ENCODE measurements at places on chromosomes 2 and 18.

- DNase-seq, result peak; percentile 60
Observed at GRCh38 chr18:48137374-48138081, 207.1 kb upstream of the SMAD2 start.

DNA sequence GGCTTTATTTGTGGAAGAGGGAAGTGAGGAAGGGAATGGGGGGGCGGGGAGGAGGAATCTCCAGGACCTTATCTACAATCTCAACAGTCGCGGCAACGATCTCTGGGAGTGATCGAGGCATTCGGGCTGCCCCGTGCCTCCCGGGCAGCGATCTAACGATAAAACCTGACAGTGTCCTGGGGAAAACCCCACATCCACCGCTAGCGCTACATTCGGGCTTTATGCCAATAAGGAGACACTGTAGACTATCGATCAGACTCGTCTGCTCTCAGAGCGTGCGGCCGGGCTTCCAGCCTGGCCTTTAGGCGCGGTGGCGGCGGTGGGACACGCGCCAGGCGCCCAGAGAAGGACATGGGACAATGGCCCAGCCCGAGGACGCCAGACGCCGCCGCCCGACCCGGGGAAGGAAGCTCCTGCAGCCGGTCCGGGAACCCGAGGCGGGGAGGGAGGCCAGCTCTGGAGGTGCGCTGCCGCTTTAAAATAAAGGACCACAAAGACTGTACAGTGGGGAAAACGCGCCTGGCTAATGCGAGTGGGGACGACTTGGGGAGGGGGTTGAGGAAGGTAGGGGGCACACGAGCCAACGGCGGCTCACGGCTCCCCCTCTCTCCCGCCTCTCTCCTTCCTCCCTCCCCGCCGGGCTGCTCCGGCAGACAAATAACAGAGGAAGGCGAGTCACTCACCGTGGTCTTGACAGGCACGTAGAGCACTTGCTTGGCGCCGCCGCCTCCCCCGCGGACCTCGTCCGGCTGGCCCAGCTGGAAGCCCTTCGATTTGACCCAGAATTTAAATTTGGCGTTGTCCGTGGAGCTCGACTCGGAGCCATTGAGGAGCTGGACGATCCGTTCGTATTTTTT, 2.2 kb downstream of the NOL4 start:
- no peak for DNase-seq

DNA sequence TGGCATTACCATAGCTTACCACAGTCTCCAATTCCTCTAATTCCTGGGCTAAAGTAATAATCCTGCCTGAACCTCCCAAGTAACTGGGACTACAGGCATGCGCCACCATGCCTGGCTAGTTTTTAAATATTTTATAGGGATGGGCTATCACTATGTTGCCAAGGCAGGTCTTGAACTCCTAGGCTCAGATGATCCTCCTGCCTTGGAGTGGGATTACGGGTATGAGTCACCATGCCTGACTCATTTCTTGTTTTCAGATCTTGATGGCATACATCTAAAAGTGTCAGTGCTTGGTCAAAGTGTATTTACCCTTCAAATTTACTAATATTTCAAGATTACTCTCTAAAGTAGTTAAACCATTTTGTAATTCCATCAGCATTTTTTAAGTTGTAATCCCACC, 9.4 kb upstream of the SOCS6 start:
- DNase-seq, result no peak

- DNase-seq, result no peak
Observed at GRCh38 chr2:48756289-48756688, 765 bp upstream of the LHCGR start.

DNA sequence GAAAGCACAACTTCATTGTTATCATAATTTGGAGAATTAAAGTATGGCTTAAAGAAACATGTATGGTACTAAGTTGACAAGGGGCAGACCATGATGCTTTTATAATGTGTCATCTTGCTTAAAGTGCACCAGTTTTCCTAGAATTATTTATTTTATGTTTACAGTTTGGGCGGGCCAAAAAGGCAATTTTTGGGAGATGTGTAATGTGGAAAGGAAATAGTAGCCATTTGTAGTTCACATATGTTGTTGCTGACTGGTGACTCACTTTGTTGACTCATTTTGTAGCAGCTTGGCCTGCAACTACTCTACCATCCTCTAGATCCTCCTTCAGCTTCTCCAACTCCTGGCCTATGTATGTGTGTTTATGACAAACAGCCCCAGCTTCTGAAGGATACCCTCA, 7.7 kb downstream of the ZSCAN30 start:
- no peak for DNase-seq

- DNase-seq, result no peak
Observed at GRCh38 chr2:181459621-181460021, 2.4 kb downstream of the ITGA4 start.

DNA sequence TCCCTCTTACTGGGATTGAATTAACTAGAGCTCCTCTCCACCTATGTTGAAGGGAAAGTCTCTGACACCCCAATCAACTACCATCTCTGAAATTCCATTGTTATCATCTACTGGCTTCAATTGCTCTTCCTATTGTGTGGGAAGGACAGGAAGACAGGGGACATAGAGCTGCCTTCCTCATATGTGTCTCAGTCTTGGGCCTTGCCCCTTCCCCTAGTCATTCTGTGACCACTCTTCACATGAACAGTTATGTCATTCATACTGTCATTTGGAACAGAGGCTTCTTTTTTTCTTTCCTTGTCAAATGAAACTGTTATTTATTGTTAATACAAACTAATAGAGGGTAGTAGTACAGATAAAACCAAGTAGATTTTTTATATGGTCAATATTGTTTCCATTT, 69.6 kb upstream of the EMILIN2 start:
- peak; percentile 58 for DNase-seq

- DNase-seq, result no peak
Observed at GRCh38 chr2:39281391-39281790, 37.6 kb upstream of the CDKL4 start.

DNA sequence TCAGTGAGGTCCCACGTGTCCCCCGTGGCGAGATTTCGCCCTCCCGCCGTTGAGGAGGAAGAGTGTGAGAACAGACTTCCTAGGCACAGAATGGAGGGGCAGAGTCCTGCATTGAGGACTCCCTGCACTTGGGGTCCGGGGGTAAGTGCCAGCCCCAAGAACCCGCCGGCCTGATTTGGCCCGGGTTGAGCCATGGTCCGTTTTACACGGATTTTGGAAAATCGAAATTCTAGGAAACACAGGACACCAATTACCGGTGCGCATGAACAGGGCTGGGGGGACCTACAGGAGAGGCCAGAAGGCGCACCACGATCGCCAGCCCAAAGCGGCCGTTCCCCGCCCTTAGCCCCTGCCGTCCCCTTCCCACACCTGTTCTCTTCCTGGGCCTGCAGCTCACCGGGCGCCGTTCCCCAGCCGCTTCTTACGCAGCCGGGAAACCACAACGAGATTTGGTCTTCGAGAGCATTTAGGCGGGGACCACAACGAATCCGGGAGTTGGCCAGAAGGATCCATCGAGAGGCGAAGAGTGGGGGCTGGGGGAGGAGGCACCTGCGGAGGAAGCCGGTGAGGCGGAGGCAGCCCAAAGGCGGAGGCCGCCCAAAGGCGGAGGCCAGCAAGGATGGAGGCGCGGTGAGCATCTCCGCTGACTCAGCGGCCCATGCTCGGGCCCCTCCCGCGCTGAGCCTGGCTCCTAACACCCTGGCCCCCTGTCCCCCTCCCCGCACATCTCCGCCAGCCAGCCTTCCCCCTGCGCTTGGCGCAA, 464 bp upstream of the TLX2 start:
- DNase-seq, result no peak

DNA sequence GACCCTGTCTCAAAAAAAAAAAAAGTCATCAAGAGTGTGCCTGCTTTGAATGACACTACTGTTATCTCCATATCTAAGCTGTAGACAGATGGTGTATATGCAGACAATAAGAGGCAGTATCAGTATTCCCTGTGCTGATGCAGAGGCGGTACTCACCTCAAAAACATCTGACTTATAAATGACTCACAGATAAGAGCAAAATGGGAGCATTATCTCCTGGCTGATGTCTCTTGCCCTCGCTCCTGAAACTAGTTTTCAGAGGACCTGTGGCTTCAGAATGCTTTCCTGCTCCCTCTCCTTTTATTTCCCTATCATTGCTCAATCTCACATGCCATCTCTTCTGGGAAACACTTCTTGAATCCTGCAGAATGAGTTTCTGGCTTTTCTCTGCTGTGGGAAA, 289.6 kb downstream of the PTPRM start:
- no peak for DNase-seq

DNA sequence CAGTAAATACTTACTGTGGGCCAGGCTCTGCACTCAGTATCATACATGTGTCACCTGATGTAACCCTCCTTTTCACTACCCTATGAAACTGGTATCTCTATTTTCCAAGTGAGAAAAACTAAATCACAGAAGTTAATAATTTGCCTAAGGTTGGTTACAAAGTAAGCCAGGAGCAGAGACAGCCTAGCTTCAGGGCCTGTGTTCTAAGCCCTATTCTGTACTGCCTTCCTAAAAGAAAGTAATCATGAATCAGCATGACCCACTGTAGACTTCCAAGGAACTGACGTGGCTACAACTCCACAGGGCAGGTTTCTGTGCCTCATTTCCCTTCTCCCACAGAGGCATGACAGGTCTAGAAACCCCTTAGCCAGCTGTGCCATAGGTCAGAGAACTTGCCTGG, 14.3 kb downstream of the ZNF142 start:
- no peak for DNase-seq

- DNase-seq, result no peak
Observed at GRCh38 chr2:77521931-77522470, at the start of gene LRRTM4. Gene LRRTM4, minus strand, starts transcription at chr2:77522376.

DNA sequence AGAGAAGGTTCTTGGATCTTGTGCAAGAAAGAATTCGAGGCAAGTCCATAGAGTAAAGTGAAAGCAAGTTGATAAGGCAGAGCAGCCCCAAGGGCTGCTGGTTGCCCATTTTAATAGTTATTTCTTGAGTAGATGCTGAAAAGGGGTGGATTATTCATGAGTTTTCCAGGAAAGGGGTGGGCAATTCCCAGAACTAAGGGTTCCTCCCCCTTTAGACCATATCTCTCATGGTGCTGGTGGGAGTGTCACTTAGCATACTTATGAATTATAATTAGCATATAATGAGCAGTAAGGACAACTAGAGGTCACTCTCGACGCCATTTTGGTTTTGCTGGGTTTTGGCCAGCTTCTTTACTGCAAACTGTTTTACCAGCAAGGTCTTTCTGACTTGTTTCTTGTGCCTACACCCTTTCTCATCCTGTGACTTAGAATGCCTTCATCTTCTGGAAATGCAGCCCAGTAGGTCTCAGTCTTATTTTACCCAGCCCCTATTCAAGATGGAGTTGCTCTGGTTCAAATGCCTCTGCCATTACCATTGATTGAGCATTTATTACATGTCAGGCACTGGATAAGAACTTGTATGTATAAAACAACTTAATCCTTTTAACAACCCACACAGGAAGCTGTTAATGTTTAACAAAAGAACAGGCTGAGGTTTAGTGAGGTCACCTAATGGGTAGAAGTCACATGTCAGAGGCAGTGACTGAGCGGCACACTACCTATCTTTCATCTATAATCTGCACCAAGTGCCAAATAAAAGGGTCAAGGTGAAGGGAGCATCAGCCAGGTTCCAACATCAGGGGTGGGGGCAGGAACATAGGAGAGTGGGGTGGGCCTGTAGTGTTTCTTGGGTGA, 250.9 kb downstream of the ICOS start:
- DNase-seq, result no peak

DNA sequence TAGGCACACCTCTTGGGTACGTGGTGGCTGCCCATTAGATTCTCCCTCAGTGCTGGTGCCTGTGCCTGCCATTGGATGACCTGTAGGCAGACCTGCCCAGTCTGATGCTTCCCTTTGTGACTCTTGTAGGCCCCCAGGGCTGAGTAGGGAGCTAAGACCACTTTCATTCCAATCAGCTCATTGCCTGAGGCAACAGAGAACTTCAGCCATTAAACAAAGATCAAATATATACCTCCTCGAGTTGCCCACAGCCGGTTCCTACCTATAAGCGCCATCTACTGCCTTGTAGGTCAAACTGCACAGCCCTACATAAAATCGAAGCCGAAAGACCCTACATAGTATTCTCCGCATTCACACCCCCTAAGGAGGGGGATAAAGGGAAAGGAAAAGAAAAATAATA, 184.6 kb downstream of the ETAA1 start:
- no peak for DNase-seq

DNA sequence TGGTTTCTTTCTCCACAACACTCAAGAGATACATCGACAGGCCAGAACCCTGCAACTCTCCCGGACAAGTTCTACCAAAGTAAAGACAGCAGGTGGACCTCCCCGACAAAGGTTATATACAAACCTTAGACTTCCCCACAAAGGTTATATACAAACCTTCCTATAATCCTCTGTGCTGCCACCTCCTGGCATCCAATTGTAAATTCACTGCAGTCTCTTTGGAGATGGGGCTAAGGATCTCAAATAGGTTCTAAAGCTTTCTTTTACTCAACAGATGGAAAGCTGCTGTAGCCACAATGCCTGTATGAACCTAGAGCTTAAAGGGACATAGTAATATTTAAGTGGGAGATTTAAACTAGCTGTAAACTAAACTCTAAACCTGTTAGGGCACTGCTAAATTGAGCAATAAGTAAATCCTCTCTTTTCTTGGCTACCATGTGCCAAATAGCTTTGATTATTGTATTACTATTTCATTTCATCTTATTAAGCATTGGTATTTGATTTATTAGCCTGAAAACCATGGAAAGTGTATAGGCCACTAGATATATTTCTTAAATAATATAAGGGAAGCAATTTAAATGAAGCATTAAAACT, 9.8 kb upstream of the MREG start:
- DNase-seq, result peak; percentile 65

GRCh38 chr2:26617588-26618083, 23.5 kb downstream of the CIB4 start:
- no peak for DNase-seq

- no peak for DNase-seq
Observed at GRCh38 chr2:221555494-221555846, 16.6 kb downstream of the EPHA4 start.

DNA sequence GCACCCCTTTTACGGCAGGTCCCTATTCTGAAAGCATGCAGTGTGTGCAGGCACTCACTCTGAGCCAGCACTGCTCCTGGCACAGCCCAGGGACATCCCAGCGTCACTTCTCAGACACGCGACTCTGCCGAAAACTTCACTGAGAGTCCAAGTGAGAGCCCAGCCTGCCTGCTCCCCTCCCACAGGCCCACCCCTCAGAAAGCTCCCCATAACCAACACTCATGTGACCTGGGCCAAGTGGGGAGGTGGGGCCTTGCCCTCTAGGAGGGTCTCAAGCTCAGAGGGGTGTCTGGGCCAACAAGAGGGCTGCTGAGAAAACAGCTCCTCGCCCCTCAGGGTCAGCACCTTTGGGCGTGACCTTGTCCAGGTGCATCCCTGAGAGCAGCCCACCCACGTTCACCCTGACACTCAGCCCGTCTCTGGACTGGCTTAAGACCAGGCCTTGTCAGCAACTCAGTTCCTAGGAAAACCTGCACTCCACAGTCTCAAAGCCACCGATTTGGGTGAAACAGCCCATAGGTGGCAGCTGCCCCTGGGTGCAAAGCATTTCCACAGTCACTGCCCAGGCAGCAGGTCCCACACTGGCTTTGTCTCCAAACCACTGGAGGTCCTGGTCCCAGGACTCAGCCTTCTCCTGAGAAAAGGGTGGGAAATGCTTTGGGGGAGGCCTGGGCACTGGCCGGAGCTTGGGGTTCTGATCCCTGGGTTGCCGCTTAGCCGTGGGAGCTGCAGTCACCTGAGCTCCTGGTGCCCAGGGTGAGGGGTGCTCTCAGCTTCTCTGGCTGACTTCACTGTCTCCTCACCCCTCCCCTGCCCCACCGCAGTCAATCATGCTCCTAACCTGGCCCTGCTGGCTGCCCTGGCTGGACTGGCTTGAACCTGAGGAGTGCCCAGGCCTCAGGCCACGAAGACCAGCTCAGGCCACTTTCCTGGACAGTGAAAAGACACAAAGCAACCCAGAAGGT, 209.6 kb downstream of the HDAC4 start:
- no peak for DNase-seq
